Prostate gland (tissue), 2 donors: ENCODE measurements at places on chromosomes 3 and 15. TPM values are rescaled to one million over a fixed set of nuclear protein-coding genes. Genes with fewer than 3 reads are reported as not detected.

NEO1 gene
- total RNA-seq = 75.0 TPM

TM4SF18 gene
- 4.3 TPM for total RNA-seq

CLEC3B gene
- 16.0 TPM for total RNA-seq

TM4SF1 gene
- 142 TPM for total RNA-seq

RASGRF1 gene
- total RNA-seq = 1.1 TPM

RPL22L1 gene
- total RNA-seq = 60.8 TPM

USP50 gene
- not detected for total RNA-seq

KIF15 gene
- 0.55 TPM for total RNA-seq

PAQR5 gene
- total RNA-seq = 1.2 TPM

ARL6IP5 gene
- total RNA-seq = 169 TPM

RTP1 gene
- not detected for total RNA-seq

GPR62 gene
- 0.41 TPM for total RNA-seq

RTP3 gene
- 0.68 TPM for total RNA-seq
